ENCODE measurements at places on chromosomes 12 and 14.

- no peak for DNase-seq
Measured at GRCh38 chr12:93427779-93428564, 13.8 kb downstream of the UBE2N start.

DNA sequence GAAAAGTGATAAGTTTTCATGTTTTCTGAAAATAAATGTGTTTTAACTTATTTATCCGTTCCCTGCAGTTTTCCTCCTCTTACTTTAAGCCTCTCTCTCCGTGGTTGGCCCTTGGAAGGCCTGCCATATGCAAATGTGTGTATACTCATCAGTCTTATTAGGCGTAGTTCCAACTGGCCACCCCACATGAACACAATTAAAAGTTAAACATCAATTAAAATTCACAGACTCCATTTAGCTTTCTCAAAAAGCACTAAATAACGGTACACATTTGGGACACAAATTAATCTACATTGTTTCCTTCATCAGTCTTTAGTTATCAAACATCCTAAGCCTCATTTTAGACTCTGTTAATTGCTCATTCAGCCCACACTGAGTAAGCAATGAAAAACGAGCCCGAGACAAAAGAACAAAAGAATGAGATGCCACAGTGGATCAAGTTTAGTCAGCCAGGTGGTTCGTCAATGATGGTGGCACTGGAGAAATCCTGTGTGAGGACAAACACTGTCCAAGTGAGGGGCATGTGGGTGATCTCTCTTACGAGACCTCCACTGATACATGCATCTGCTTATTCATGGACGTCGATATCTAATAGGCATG, 76.0 kb upstream of the TMCC3 start:
- DNase-seq: no peak

- no peak for DNase-seq
Measured at GRCh38 chr12:89565002-89565401, 39.2 kb upstream of the POC1B start.

DNA sequence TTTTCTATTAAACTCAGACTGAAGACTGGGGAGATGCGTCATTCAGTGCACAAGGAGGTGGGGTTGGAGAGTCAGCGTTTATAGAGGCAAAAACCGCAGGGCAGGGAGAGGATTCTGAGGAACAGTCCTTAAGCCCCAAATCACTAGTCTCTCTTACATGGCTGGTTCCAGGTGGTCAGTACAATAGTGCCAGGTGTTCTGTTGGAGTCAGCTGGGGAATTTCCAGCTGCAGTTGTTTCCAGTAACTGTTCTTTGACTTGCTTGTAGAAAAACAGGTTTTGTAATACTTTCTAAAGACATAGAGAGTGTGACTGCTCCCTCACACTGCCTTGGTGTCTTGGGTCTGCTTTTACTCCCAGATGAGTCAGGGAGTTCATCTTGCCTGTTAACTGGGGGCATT, 192.2 kb downstream of the TMTC3 start:
- no peak for DNase-seq

- DNase-seq: no peak
Measured at GRCh38 chr12:117882181-117882580, 86.6 kb downstream of the KSR2 start.

- no peak for DNase-seq
Measured at GRCh38 chr12:3947781-3948180, 74.6 kb upstream of the PARP11 start.

DNA sequence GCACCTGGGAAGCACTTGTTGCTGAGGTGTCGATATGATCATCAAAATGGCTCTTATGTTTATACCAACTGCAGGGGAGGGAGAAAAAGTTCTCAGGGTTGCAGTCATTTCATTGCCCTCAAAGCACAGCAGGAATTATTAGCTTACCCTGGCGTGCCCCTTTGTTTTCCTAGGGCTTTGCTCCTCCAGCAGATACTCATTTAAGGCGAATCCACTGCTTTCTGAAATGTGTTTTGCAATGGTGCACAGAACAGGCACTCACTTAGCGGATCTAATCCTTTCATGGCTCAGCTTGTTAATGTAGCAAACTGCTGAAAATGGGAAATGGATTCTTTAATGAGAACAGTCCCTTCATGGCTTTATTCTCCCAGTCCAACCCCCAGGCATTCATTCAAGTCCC, 76.7 kb downstream of the NKX2-1 start:
- DNase-seq: no peak

DNA sequence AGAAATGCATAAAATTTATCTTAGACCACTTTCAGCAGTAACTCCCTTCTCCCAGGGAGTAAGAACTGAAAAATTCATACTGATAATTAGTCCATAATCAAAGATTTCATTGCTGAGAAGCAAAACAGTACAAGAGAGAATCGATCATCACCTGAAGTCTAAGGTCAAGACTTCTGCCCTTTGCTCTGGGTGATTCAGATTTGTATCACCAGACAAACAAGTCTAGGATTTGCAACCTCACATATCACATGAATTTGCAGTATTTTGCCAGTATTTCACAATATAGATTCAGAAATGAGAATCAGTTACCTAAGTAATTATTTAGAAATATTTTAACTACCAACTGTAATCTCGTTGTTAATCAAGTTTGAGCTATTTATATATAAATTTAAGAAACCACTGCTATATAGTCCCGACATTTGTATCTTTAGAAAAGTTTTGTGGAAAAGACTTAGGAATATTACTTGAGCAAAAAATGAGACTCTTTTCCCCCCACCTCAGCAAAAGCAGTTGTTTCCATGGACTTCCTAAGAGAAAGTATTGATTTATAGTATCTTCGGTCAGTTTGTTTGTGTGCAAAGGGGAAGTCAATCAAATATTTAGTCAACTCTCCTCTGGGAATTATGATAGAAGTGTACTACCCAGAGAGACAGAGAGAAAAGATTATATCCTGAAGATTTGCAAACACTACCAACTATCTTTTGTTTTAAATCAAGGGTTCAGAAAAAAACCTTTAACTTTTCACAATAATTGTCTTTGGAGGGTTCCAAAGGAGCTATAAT, 840.1 kb downstream of the TRHDE start:
- no peak for DNase-seq

GRCh38 chr12:93113317-93114006, 184.4 kb upstream of the EEA1 start:
- DNase-seq: no peak

GRCh38 chr12:6553051-6553868, 2.6 kb downstream of the IFFO1 start:
- no peak for DNase-seq

DNA sequence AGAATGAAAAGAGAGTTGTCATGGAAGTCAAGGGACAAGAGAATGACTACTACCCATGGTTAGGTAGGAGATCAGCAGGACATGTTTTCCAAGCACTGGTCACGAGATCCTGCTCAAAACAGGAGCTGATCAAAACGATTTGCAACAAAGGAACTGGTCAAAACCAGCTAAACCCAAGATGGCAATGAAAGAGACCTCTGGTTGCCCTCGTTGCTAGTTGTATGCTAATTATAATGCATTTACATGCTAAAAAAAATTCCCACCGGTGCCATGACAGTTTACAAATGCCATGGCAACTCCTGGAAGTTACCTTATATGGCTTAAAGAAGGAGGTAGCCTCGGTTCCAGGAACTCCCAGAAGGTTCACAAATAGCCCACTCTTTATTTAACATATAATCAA, 95.0 kb upstream of the OTX2 start:
- DNase-seq: no peak

- DNase-seq: no peak
Measured at GRCh38 chr12:83224012-83224411, 537.3 kb downstream of the TMTC2 start.

- DNase-seq: no peak
Measured at GRCh38 chr12:3119756-3120601, 42.8 kb downstream of the TSPAN9 start.

DNA sequence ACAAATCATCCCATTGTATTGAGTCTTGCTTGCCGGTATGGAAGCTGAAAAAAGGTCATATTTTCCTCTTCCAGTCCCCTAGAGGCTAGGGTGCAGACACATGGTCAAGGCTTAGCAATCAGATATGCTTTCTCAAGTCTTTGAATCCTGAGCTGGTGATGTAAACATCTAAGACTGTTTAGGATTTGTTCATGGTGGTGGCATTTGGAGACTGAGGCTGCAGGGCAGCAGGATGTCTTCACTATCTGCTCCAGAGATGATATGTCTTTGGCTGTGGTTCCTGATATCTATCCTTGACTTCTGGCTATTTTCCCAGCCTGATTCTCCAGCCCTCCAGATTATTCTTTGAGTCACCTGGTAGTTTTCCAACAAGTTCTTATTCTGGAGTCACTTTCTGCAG, 50.5 kb upstream of the DACT1 start:
- DNase-seq: no peak

- DNase-seq: no peak
Measured at GRCh38 chr12:76318773-76319594, 29.2 kb downstream of the BBS10 start.

DNA sequence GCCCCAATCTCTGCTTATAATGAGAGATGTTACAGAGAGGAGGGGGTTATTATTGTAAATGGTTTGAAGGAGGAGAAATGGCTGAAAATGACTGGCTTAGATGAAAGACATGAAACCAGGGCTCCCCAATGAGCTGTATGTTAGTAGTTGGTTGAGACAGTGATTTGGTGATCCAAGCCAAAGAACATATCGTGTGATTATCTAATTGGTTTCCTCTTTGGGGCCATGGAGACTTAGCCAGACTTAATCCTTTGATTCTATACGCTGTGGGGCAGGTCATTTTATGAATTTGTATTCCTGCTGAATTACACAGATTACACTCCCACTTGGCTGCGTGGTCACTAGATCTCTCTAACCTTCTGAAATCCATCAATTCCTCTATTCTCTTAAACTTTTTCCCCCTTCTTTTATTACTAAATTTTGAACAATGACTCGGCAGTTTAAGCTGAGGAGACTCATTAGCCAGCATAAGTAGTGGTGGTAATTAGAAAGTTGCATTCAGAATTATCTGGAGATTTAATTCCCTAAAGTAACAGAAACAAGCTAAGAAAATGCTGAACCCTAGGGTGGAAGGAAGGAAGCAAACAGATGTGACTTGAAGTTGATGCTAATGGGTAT, 5.3 kb downstream of the TTC8 start:
- DNase-seq: no peak

- DNase-seq: no peak
Measured at GRCh38 chr14:99633141-99633540, 11.8 kb upstream of the HHIPL1 start.

DNA sequence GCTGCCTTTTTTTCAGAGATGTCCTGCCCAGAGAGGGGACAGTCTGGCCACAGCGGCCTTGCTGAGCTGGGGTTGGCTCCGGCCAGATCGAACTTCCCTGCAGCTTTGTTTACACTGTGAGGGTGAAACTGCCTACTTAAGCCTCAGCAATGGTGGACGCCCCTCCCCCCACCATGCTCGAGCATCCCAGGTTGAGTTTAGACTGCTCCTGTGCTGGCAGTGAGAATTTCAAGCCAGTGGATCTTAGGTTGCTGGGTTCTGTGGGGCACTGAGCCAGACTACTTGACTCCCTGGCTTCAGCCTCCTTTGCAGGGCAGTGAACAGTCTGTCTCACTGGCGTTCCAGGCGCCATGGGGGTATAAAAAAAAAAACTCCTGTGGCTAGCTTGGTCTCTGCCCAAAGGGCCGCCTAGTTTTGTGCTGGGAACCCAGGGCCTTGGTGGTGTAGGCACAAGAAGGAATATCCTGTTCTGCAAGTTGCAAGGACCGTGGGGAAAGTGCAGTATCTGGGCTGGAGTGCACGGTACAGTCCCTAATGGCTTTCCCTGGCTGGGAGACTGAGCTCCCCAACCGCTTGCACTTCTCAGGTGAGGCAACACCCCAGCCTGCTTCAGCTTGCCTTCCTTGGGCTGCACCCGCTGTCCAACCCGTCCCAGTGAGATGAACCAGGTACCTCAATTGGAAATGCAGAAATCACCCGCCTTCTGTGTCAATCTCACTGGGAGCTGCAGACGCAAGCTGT, 79.1 kb downstream of the LRIG3 start:
- no peak for DNase-seq

DNA sequence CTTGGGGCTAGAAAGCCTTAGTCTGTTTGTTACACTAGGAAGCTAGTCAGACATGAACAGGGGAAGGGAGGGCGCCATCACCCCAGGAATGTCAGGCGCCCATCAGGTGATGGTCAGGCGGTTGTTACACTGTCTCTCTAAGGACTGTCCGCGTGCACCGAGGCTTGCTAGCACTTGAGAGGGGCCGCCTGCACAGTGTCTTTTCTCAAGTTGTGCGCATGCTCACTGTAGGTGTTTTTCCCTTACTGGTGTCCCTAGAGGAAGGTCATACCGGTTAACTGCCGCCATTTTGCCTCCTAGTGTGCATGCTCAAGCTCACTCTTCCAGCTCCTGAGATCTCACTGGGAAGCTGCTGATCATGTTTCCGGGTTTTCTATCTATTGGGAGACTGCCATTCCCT, 855.0 kb upstream of the TMEM132C start:
- no peak for DNase-seq

DNA sequence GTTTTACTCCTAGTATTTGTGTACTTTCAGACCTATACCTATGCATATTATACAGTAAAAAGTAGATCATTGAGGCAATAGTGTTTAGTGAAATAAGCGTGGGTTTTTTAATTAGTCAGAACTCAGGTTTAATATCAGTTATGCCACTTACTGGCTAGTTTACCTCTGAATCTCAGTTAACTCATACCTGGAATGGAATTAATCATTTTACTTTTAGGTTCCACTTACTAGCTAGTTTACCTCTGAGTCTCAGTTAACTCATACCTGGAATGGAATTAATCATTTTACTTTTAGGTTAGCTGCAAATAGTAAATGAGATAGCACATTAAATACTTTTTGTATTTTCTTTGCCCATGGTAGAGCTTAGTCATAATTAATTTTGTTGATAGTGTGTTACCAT, 475.7 kb downstream of the CCER1 start:
- DNase-seq: no peak
